SK-N-MC (cell line): ENCODE measurements at places on chromosomes 3 and 15.
A peak's percentile ranks its signal among the peaks of the same experiment; 100 is the strongest.

- no peak for DNase-seq
Observed at GRCh38 chr15:100189849-100190248, 151.9 kb downstream of the ADAMTS17 start.

DNA sequence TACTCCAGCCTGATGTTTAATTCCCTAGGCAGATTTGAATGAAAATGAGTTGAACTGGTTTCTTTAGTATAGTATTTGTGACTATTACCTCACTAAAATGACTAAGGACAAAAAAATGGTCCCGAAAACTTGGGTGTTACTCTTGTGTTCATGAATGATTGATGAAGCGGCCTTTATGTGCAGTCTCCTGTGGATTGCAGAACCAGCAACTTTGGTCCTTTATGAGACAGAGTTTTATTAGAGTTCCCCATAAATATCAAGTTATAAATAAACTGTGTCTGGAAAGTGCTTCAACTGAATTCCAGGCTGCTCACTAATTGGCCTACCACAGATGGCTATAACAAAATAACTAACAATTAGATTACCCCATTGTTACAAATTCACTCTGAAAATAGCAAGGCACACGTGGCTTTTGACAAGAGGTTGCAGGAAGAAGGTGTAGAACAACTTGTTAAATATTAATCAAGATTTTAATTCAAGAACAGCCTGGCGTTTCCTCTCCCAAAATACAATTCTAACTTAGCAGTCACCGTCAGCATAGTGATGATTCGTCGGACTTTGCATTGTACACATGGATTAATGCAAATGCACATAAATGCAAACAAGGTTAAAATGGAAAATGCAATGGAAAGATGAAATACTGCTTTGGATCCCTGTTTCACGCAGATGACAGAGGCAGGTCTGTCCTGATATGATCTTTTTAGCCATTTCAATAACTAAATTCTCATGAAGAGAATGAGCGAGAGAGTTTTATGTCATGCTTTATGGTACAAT is 567.3 kb upstream of the ZNF717 start:
- DNase-seq, result no peak

DNA sequence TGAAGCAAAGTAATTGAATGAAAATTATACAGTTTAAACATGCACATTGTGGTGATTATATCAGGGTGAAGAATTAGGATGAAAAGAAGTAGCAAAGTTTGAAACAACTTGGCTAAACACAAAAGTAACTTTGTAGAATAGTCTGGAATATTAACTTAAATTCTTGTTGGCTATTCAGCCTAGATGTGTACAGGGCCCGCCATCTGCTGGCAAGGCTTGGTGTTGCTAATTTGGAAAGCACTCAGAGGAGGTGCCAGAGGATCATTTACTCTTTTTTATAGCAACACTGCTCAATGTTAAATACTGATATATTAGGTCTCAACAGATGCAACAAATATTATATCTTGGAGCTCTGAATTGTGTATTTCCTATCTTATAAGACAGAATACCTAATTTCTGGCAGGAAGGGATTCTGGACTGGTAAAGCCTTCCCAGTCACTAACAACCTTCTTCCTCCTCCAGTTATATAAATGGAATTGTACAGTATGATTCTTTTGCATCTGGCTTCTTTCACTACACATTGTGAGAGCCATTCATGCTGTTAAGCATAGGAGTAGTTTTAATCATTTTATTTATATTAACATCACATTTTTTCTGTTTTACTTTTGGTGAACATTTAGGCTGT is 36.1 kb downstream of the TTC23 start:
- DNase-seq, result peak; percentile 39

GRCh38 chr3:57652203-57652602 is 40.7 kb downstream of the DENND6A start:
- no peak for DNase-seq

DNA sequence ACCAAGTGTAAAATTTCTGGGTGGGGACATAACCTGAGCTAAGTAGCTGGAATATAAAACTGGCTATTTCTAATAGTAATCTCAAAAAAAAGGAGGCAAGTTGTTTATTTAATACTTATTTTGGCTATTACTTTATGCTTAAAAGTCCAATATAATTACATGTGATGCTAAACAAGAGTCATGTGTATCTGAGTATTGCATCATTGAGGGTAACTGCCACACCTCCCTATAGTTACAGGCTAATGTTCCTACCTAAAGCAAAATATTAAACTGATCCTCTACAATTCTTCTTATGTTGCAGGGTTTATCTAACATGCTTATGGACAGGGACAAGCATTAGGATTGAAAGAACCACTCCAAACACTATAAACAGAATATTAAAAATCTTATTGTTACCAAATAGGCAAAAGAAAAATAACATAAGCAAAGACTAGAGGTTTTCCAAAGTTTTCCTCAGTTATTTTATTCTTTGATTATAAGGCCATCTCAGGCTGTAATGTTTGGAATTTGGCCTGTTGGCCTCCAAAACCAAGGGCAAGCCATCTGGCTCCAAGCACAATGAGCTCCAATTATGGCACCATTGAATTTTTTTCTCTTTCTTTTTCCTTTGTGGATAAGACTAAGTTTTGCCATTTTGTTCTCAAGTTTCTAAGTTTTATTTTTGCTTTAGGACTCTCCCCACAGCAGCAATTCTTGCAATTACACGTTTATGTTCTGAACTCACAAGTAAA is 75.8 kb upstream of the ABI3BP start:
- no peak for DNase-seq

DNA sequence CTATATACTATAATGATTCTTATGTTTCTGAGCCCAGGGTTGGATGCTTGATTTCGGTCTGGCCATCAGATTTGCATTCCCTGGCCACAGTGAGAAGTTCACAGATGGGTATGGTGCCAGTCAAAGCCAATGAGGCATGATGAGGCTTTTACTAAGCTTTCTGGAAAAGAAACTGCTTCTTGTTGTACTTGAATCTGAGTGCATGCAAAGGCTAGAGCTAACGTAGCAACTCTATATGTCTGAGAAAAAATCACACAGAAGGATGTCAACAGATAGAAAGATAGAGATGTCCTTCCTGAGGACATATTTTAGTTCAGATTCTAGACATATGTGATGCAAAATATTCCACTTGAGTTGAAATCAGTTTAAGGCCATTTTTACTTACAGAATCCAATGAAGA is 608.1 kb downstream of the ROBO1 start:
- no peak for DNase-seq

- DNase-seq, result no peak
Observed at GRCh38 chr3:126287536-126288241, 69.5 kb downstream of the KLF15 start.

GRCh38 chr15:67781061-67781460 is 44.2 kb upstream of the SKOR1 start:
- no peak for DNase-seq

- no peak for DNase-seq
Observed at GRCh38 chr15:85583923-85584390, 203.6 kb downstream of the AKAP13 start.

- DNase-seq, result no peak
Observed at GRCh38 chr3:194738254-194739093, 52.8 kb downstream of the FAM43A start.

GRCh38 chr15:79065706-79066376 is 24.7 kb downstream of the RASGRF1 start:
- DNase-seq, result no peak

- DNase-seq, result no peak
Observed at GRCh38 chr15:85890620-85890980, 95.9 kb upstream of the KLHL25 start.

- DNase-seq, result no peak
Observed at GRCh38 chr3:173761161-173761560, 363.6 kb downstream of the NLGN1 start.

- DNase-seq, result no peak
Observed at GRCh38 chr3:122993124-122993978, 34.2 kb downstream of the SEMA5B start.

DNA sequence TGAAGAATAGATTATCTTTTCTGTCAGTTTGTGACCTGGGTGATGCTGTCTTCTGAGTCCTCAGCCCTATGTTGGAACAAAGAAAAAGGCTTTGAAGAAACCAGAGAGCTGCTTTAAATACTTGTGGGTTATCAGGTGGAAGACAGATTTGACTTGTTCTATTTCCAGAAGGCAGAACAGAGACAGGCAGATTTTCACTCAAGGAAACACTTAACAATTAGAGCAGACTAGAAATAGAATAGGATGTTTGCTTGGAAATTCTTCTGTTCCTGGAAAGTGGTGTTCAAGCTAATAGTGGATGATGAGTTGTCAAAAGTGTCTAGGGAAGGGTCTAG is 219.4 kb downstream of the UBE2E2 start:
- no peak for DNase-seq

DNA sequence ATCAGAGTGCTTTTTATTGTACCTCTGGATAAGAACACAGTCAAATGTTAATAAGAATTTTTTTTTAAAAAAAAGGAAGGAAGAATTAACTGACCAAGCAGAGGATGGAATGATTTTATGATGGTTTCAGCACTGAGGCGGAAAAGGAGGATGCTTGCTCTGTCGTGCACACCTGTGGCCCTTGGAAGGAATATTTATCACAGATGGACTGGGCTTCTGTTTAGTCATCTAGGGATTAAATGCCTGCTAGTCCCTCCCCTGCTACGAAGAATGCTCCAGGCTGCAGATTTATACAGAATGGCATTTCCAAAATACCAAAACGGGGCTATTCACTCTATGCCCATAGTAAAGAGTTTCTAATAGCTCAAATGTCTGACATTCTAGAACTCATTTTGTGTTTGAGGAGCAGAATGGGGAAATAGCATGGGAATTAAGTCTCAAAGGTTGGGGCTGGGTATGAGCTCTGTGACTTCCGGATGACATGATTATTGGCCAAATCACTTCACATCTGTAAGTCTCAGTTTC is 92.8 kb upstream of the BCL6 start:
- no peak for DNase-seq

DNA sequence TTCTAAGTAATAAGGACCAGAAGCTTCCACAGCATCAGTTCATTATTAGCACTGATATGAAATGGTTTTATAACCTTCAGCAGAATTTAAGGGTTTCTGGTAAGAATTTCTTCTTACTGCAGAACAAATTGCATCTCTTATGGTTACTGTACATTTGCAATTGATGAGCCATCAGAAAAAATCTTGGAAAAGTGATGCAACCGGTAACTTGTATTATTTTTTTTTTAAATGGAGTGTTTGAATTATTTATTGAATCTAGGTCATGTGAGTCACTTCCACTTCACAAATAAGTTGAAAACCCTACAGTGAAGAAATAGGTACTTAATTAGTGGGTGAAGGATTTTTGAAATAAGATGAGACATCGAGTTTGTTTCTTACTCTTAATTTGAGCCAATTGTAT is 786.0 kb downstream of the TUSC7 start:
- no peak for DNase-seq
